Hypothalamus (tissue), 51 donors: ENCODE measurements at places on chromosomes 12 and 14.

DNA sequence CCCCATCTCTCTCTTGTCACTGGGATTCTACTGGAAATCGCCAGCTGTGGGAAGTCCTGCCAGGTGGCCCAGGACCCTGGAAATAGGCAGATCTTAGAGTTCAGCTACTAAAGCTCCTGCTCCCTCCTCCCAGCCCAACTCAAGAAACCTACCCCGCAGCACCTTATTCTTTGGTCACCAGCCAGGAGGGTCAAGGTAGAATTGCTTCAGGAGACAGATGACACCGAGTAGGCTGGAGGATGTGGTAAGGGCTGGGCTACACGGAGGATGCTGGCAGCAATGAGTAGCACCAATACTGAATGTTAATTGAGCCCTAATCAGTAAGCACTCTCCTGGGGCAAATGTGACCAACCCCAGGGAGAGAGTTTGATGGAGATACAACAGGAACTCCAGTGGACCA is 119.7 kb upstream of the VASH1 start:
- DNase-seq, result no peak

DNA sequence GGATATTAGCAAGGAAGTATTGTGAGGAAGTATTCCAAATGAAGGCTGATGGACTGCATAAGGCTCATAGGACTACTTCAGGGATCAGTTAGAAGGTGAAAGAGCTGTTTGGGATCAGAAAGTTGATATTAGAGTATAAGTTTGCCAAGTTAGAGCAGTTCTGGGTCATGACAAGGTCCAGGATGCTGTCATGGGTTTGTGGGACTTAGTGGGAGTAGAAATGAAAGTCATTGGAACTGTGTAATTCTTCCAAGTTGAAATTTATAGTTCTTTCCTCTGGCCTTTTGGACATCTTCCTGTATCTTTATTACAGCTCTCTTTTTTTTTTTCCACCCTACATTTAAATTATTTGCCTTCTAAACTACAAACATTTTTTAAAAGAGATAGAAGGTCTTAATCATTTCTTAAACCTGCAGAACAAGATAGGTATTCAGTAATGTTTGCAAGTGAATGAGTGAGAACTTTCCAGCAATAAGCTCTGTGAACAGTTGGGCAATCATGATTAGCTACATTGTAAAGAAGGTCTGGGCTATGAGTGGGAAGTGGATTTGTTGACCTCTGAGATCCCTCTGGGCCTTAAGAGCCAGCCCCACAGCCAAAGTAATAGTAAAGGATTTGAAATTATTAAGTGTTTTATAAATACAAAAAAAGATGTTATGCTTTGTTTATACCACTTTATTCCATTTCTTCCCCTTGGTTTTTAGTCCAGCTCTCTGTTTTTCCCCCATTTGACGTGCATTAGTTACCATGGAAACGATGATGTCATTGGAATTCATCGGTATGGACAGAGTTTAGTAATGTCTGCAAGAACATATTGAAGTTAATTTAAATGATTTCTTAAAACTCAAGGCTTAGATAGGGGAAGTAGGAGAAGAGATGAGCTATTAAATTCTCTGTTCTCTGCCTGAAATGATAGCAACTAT is 247.9 kb upstream of the ARHGAP5 start:
- no peak for DNase-seq

- no peak for DNase-seq
Measured at GRCh38 chr12:109994401-109995175, 1.6 kb downstream of the GIT2 start.

GRCh38 chr12:54879150-54879549 is 24.8 kb downstream of the MUCL1 start:
- no peak for DNase-seq

GRCh38 chr12:4289998-4290790 is 16.6 kb downstream of the CCND2 start:
- no peak for DNase-seq

GRCh38 chr14:85601246-85601645 is 71.3 kb downstream of the FLRT2 start:
- DNase-seq, result no peak

DNA sequence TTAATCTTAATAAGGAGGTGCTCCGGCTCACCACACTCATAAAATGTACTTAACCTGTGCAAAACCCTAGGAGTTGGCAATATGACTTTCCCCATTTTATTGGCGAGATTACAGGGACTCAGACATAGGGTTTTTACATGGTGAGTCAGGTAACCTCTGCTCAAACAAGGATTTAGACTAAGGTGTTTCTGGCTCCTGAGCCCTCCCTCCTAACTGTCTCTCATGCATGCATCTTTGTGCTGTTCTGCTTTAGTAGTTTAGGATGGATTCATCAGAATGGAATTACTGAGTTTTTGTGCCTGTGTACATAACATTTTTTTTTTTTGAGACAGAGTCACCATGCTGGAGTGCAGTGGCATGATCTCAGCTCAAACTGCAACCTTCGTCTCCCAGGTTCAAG is 993.3 kb upstream of the TMEM132C start:
- no peak for DNase-seq

DNA sequence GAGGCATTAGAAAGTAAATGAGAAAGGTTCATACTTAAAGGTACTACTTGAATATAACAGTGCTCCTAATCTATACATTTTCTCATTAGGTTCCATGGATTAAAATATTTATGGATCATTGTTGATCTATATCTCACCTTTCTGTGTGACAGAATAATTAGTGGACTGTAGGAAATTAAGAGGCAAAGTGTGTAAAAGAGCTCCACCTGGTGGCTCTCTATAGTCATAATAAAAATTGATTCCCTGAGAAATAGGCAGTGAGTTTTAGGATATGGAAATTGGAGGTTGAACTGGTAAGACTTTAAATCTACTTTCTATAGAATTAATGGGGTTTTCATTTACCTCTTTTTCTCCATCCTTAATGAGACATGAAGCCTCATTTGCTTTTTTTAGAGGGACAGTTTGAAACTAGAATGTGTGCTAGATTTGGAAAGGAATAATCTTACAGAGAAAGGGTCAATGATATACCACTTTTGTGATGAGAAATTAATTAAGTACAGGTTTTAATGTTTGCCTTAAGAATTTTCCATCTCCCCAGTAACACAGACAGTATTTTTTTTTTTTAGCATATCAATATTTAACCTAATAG is 11.8 kb upstream of the DERA start:
- no peak for DNase-seq

GRCh38 chr14:66473223-66473622 is 12.9 kb upstream of the CCDC196 start:
- DNase-seq, result no peak

DNA sequence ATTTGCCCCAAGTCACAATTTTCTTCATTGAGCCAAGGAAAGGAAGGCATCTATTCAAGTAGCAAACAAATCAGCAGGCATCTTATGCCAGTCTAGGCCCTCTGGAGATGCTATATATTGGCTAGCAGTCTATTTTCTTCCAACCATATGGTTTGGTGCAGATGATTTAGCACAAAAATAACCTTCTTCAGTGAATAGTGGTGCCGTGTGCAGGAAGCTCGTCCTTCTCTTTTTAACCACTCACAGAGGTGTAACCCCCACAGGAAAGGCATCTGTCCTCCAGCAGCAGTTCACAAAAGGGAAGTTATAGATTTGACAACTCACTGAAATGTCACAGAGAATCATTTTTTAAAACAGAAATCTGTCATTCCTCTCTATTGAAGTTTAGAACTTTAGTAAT is 445.7 kb upstream of the SYT1 start:
- DNase-seq, result no peak

- DNase-seq, result peak; percentile 37
Measured at GRCh38 chr14:24710403-24711112, 76.6 kb upstream of the GZMB start.

DNA sequence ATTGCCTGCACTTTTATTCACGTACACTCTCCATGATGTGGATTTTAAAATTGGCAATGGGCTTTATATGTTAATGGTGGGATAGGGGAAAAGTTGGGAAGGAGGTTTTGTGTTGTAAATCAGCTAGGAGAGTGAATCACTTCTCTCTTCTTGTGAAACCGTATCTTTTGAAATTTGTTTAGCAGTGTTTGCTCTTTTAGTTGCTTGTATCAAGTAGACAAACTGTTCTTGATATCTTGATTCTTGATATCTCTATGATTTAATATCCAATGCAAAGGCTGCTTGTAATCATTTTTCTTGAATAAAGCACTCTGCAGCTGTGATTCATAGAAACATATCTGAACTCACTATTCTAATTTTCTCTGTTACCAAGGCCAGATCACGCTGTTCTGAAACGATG is 615.1 kb downstream of the CCER1 start:
- DNase-seq, result no peak

DNA sequence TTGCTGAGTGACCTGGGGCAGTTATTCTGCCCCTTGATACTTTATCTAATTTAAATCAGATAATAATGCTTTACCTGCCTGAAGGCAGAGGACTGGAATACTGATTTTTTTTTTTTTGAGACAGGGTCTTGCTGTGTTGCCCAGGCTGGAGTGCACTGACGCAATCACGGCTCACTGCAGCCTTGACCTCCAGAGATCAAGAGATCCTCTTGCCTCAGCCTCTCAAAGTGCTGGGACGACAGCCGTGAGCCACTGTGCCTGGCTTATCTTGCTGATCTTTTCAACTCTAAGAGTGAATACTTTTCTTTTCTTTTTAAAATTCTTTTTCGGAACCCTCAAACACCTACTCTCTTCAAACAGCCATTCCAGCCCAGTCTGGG is 699 bp upstream of the B4GALNT3 start:
- no peak for DNase-seq

- no peak for DNase-seq
Measured at GRCh38 chr14:26959972-26960660, 362.3 kb upstream of the NOVA1 start.

- no peak for DNase-seq
Measured at GRCh38 chr12:50185970-50186663, 18.9 kb upstream of the CERS5 start.

DNA sequence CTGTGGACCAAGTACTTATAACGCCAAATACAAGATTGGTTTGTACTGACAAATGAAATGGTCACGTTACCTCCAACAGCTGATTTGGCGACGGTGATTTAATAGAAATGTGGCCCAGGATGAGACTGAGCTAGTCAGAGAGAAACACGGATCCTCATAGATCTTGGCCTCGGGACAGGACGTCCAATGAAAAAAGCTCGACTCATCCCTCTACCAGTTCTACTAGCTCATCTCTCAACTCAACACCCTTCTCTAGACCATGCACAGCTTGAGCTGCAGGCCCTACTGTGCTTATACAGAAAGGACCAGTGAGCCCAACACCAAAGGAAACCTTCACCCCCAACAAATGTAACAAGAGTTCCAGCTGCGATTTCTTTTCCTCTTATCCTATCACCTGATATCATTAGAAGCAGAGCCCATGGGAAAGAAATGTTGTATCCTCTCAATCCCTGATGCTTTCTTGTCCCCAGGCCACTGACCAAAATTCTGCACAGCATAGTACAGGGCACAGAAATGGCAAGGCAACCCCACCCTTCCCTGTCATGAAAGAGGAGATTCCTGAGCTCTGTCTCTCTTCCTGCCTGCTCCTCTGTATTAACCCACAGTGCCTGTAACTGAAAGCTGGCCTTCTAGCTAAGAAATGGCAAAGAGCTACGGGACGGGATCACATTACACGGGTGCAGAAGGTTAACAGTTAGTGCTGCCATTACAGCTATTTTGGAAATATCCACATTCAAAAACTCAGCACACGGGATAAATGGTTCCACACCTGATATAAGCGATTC is 39.2 kb downstream of the DICER1 start:
- no peak for DNase-seq

GRCh38 chr12:9925705-9926393 is 6.3 kb downstream of the CLEC2A start:
- DNase-seq, result no peak

- DNase-seq, result no peak
Measured at GRCh38 chr14:52563120-52563519, 10.5 kb downstream of the GPR137C start.

GRCh38 chr12:107681455-107681835 is 4.2 kb upstream of the PWP1 start:
- DNase-seq, result no peak

DNA sequence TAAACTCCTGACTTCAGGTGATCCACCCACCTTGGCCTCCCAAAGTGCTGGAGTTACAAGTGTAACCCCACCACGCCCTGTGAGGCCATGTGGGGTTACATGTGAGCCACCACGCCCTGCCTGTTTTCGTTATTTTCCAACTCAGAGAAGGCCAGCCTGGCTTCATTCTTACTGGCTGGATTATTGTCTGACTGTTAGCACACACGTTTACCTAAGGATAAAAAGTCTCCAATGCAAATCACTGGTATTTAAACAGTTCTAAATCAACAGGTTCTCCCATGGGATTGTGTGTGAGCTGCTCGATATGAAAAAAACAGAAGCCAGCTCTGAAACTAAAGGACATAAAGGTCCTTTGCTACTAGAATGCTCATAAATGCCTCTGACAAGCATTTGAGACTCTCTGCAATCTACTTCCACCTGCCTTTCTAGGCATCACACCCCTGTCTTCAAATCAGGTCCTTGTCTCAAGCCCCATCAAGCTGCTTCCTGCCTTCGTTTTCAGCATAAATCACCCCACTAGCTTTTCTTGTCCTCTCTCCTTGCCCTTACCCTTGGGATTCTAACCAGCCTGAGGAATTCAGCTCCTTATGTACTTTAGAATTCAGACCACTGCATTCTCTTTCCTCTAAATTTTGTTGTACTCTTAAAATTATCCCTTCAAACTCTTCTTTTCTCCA is 265.0 kb downstream of the DUSP6 start:
- DNase-seq, result no peak

DNA sequence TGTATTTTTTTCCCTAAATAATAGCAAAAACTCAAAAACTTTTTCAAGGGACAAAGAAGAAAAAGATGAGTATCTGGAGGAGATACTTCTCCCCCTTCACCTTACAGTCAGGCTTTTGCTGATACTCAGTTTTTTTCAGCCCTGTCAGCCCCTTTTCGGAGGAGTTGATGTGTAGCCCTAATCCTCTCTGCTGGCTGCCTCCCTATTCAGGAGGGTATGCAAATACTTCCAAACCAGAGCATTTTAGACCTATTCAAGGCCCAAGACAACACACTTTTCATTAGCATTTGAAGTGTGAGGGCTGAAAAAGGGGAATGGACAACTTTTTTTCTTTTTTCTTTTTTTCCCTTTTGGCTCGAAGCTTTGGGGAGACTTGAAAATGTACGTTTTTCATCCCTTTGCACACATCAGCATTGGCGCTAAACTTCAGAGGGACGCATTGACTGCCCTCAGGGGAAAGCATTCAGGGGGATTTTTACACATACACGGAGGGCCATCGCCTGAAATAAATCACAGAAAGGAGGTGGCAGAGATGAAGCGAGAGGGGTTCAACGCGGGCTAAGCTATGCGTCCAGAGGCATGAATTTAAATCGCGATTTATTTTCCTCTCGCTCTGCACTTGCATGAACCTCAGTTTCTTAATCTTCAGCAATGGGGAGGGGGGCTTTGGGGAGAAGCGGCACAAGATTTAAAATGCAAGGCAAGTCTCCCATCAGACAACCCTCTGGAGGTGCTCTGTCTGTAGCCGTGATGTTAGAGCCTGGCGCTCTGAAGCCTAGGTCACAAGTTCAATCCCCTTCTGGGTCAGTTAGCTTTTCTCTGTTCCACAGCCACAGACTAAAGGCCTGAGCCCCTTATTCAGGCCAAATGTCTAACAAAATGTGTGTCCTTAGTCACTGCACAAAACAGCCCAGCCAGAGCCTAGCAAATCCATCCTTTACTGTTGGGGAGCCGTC is 86.3 kb downstream of the ASCL1 start:
- no peak for DNase-seq
